ENCODE measurements at places on chromosomes 7 and 10. TPM values are rescaled to one million over a fixed set of nuclear protein-coding genes. Genes with fewer than 3 reads are reported as not detected.

DNA sequence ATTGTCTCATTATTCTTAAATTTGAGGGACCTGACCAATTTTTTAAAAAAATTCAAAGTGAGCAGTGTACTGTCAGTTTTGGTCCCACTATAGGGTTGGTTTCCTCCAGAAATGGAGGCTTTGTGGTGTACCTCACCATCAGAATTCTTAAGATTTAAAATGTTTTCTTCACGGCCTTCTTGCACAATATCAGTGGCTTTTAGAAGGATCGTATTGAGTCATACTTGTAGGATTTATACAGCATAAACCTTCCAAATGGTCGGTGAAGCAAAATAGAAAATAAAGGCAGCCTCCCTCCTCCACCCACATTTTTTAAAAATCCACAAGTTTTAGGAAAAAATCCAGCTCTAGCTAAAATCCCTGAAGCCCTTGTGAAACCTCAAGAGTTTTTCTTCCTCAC lies 126.4 kb downstream of the RNLS start:
- DNase-seq, result no peak

DNA sequence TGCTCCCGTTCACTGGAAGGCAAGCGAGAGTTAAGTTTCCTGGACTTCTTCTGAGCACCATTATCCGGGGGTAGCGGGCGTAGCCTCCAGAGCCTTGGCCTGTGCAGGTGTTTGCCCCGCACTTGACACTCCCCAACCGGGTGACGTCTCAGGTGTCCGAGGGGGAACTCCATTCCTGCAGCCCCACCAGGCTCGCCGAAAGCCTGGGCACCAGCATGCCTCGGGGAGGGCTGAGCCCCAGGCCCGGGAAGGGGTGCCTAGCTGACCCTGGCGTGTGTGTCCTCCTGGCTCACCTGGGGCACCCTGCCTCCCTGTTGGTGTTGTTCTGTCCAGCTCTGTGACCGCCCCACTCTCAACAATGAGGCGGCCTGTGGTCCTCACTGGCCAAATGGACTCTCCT lies 109.4 kb upstream of the GPR26 start:
- DNase-seq, result no peak

Gene PRKG1
- total RNA-seq, result 8.1 TPM

DNA sequence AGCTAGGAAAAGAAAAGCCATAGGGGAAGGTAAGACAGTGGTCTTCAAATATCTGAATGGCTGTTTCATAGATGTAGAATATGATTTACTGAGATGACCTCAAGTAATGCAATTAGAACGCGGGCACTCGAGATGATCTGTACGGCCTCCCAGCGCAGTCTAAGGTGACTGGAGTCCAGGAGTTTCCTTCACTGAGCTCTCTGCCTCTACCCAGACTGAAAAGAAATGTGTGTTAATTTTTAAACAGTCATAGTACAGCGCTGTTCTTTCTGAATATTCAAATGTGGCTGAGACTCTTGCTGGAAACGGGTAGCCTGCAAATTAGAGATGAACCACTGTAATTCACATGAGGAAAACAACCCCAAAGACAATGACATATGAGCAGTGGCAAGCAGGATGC lies 562.4 kb upstream of the AUTS2 start:
- no peak for DNase-seq
